ENCODE measurements at places on chromosomes 7 and 10.

DNA sequence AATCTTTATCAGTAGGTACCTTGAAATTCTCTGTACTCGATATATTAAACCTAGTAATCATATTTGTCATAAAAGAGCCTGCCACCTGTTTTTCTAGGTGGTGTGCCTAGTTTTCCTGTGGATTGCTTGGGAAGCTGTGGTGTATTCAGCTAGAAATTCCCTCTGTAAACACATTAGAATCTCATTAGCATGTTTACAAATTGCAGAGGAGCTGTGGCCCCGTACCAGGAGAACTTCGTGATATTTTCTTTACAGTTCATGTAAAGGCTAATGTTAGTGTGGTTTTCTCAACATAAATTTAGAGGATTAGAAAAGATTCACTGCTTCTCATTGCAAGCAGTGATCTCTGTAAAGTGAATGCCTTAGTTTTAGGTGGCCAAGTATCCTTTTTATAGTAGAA lies 144.7 kb downstream of the CCSER2 start:
- DNase-seq, result no peak

DNA sequence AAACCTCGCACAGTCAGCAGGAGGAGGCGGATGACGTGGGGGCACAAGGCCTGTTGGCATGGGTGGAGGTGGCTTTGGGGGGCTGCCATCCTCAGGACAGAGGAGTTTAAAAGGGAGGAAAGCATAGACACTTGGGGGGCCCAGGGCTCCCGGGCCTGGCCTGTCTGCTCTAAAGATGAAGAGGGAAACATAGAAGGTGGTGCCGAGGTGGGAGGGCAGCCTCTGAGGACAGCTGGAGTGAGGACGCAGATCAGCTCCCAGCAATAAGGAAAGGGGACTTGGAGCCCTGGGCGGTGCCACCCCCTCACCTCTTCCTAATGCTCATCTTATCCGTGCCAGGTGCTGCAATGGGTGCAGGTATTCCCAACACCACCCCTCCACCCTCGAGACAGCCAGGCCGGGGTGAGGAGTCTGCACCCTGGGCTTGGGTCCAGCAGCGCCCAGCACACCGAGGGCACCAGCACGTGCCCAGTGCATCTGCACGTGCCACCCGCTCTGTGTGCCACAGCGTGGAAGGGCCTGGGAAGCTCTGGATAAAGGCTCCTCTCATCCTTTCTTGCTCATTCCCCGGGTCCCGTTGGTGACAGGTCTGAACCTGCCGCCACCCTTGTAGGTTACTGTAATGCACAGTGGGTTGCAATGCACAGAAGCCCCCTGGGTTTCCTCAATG lies 566.0 kb upstream of the FOXK1 start:
- no peak for DNase-seq

- peak; percentile 49 for DNase-seq
Observed at GRCh38 chr7:36301914-36302771, 87.5 kb upstream of the ANLN start.

GRCh38 chr10:76034353-76035205 lies 603.2 kb downstream of the LRMDA start:
- DNase-seq, result peak; percentile 13

DNA sequence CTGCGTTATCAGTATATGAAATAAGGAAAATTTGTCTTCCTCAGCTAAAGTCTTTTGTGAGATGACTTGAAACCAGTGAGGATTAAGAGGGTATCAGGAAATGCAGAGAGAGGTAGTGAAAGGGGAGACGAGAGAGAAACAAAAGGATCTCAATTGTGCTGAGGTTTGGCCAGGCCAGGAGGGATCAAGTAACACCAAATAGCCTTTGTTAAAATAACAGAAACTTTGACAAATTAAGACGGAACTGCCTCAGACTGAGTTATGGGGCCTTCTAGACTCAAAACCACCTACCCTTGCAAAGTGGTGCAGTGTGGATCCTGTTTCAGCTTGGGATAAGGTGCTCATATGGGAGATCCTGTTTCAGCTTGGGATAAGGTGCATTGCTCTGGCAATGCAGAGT lies 263.1 kb downstream of the CREB5 start:
- no peak for DNase-seq

- no peak for DNase-seq
Observed at GRCh38 chr10:127210936-127211466, 14.6 kb upstream of the INSYN2A start.

DNA sequence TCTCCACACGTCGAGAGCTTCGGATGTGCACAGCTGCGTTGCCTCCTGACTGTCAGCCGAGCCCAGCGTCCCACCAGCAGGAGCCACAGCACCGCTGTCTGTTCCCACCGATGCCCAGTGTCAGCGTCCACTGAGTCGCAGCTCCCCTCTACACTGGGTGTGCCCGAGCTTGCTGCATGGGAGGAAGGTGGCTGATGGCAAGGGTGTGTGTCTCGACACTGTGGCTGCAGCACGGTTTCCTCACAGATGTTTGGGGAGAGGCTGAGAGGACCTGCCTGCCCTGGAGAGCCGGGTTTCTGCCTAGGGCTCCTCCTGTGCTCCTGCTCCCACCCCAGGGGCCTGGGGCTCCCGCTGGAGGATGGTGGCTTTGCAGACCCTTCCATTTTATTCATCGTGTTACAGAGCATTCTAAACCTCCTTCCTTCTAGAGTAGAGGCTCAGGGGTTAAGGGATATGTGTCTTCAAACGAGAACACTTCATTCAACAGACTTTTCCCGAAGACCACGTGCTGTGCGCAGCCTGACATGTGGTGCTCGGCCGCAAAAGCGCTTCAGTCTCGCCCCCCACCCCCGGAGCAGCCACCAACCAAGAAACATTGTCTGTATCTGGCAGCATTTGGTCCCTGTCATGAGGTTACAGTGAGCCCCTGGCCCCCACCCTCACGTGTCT lies 384.8 kb downstream of the DNAJB6 start:
- no peak for DNase-seq

DNA sequence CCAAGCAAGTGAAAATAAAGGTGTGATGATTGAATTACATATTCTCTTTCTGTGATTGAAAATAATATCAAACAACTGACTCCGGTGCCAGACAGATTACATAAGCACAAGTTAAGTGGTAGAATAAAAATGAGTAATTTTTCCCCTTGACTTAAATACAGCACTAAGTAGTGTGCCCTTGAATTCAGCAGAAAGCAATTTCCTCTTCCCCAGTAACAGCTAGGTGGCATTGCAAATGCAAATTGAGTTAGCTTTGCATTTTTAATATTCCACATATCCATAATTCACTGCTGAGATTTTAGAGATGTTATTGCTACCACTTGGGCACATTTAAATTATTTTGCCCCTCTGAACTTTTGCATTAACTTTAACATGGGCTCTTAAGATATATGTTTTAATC lies 89.8 kb upstream of the NPVF start:
- no peak for DNase-seq

DNA sequence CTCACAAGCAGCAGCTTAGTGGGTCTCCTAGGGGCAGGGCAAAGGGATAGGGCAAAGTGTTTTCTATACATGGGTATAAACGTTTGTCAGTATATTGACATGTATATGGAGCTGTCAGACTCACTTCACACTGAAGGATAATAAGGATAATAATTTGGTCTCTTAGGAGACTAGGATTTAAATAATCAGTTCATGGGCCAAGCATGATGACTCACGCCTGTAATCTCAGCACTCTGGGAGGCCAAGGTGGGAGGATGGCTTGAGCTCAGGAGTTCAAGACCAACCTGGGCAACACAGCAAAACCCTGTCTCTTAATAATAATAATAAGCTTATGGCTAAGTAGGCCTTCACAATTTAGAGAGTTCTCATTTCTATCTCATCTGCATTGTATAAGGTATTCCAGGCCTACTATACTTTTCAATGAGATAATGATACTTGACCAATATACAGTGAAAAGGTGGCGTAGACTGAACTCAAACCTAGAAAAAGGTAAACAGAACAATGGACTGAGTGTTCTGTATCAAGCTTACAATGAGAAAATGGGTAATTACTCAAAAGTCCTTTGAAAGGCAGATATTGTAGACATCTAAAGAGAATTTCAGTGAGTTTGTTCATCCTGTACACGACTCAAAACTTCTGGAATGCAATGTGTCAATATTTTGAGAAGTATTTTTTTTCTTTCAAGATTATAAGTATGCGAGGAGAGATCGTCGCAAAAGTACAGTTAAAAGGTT lies 7.0 kb downstream of the GSAP start:
- DNase-seq, result peak; percentile 53

- no peak for DNase-seq
Observed at GRCh38 chr10:78378192-78378591, 344.5 kb downstream of the RPS24 start.

DNA sequence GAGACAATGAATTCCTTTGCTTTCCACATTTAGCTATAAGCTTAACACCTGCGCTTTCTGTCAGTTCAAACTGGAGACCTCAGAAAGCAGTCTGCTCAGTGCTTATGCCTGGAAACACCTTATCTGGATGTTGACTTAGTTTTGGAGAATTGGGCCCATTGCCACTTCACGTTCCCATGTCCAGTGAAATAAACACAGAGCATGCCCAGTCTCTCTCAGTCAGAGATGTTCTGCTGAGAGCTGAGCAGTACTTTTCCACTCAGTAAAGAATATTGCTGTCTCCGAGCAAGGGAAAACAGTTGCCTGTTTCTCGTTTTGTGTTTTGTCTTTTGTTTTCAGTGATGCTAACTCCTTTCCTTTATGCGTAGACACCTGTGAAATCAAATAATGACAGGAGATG lies 83.2 kb upstream of the PRR15 start:
- DNase-seq, result no peak

GRCh38 chr7:50119815-50120637 lies 27.0 kb upstream of the ZPBP start:
- no peak for DNase-seq

DNA sequence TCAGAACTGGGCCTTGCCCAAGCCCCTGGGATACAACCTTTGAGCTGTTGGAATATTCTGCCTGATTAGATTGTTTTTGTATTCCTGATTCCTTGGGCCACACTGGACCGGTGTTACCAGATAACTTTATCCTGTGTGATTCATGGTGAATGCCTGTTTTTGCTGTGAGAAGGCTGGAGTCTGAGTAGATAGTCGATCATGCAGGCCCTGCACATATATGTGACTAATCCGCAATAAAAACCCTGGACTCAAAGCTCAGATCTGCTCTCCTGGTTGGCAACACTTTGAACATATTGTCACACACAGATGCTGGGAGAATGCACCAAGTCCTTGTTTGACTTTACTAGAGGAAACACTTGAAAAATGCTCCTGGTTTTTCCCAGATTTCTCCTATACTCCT lies 183.9 kb upstream of the MBL2 start:
- peak; percentile 1 for DNase-seq

GRCh38 chr7:70448312-70448906 lies 683.5 kb upstream of the GALNT17 start:
- no peak for DNase-seq

GRCh38 chr10:1369197-1369596 lies 313.0 kb downstream of the WDR37 start:
- DNase-seq, result no peak

Data from fibroblast of skin of back (primary cell).